NCI-H460 (cell line): ENCODE measurements at places on chromosomes 13 and 19. TPM values are rescaled to one million over a fixed set of nuclear protein-coding genes. Genes with fewer than 3 reads are reported as not detected.

RNF17 gene
- not detected in 2 replicates for total RNA-seq

PIBF1 gene
- 15.2 and 15.3 TPM in 2 replicates for total RNA-seq

IZUMO2 gene
- not detected in 2 replicates for total RNA-seq

C13orf46 gene
- 0.06 TPM in 1 of 2 replicates, not detected in the other for total RNA-seq

EPSTI1 gene
- 4.9 and 6.0 TPM in 2 replicates for total RNA-seq

CLPTM1 gene
- total RNA-seq: 31.0 and 31.2 TPM in 2 replicates

FBN3 gene
- total RNA-seq: under 0.01 TPM in 1 of 2 replicates, not detected in the other

ZNF729 gene
- total RNA-seq: not detected in 2 replicates

SIRT2 gene
- total RNA-seq: 23.3 and 33.0 TPM in 2 replicates

FGF14 gene
- 7.5 and 8.2 TPM in 2 replicates for total RNA-seq

OR1M1 gene
- not detected in 2 replicates for total RNA-seq

DLL3 gene
- 4.0 and 5.8 TPM in 2 replicates for total RNA-seq

CGB2 gene
- not detected in 2 replicates for total RNA-seq

SHISA2 gene
- 0.61 and 0.72 TPM in 2 replicates for total RNA-seq

CEACAM8 gene
- total RNA-seq: not detected in 2 replicates

KRTDAP gene
- total RNA-seq: not detected in 2 replicates

ZSWIM9 gene
- total RNA-seq: 1.3 and 1.5 TPM in 2 replicates

TGFB1 gene
- total RNA-seq: 4.8 and 9.4 TPM in 2 replicates

CYP2A7 gene
- total RNA-seq: not detected in 2 replicates

LRRC63 gene
- total RNA-seq: 23.2 and 25.2 TPM in 2 replicates

LILRA6 gene
- not detected in 2 replicates for total RNA-seq

CASP14 gene
- not detected in 2 replicates for total RNA-seq

ZNF98 gene
- total RNA-seq: not detected in 2 replicates

ASF1B gene
- total RNA-seq: 13.2 and 15.9 TPM in 2 replicates

ZNF507 gene
- 7.7 and 10.4 TPM in 2 replicates for total RNA-seq

F10 gene
- 0.59 and 0.61 TPM in 2 replicates for total RNA-seq

CRX gene
- total RNA-seq: not detected in 2 replicates

SYCN gene
- not detected in 2 replicates for total RNA-seq

CNN1 gene
- not detected in 2 replicates for total RNA-seq

ZNF730 gene
- total RNA-seq: not detected in 2 replicates

ICAM5 gene
- 1.9 and 2.1 TPM in 2 replicates for total RNA-seq

ZNF780A gene
- total RNA-seq: 11.2 and 18.3 TPM in 2 replicates

KLK2 gene
- total RNA-seq: not detected in 2 replicates

KLK14 gene
- total RNA-seq: not detected in 2 replicates

MIA gene
- total RNA-seq: not detected in 2 replicates

OR4F17 gene
- not detected in 2 replicates for total RNA-seq

GJA3 gene
- total RNA-seq: 0.10 and 0.14 TPM in 2 replicates

RYR1 gene
- total RNA-seq: 0.12 and 1.1 TPM in 2 replicates

PTGIR gene
- not detected in 2 replicates for total RNA-seq

SIAH3 gene
- total RNA-seq: not detected in 2 replicates

SIGLEC5 gene
- not detected in 2 replicates for total RNA-seq

RGS9BP gene
- total RNA-seq: 0.12 and 0.15 TPM in 2 replicates

ARGLU1 gene
- 41.6 and 58.2 TPM in 2 replicates for total RNA-seq

TEX101 gene
- total RNA-seq: not detected in 2 replicates

ATP4B gene
- total RNA-seq: not detected in 2 replicates

MRPS31 gene
- total RNA-seq: 35.2 and 35.6 TPM in 2 replicates

CLDN10 gene
- not detected in 2 replicates for total RNA-seq

HSPB6 gene
- total RNA-seq: 3.7 and 6.7 TPM in 2 replicates

CTXN1 gene
- total RNA-seq: 1.4 and 1.7 TPM in 2 replicates

SLC25A41 gene
- not detected in 2 replicates for total RNA-seq

SIGLECL1 gene
- not detected in 2 replicates for total RNA-seq

ZNF737 gene
- total RNA-seq: not detected in 2 replicates

IRGC gene
- total RNA-seq: not detected in 2 replicates
